Stimulated activated CD4-positive, alpha-beta T cell treated with anti-CD3 and anti-CD28 coated beads, Interleukin-1b, Interleukin-23, amount 100 ng/mL, for 1 hour (primary cell): ENCODE measurements at places on chromosomes 11 and 22.

- no peak for DNase-seq
Measured at GRCh38 chr11:24617856-24618255, 121.0 kb downstream of the LUZP2 start.

DNA sequence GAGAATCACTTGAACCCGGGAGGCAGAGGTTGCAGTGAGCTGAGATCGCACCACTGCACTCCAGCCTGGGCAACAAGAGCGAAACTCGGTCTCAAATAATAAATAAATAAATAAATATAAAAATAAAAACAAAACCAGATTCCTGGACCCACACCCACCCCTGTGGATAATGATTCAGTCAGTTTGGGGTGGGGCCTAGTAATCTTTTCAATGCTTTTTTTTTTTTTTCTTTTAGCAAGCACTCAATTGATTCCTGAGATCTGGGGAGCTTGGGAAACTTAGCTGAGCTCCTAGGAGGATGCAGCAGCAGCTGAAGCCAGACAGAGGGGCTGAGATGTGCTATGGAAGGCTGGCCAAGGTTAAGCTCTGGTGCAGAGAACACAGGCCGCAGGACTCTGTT is 4.6 kb upstream of the PC start:
- DNase-seq: no peak

- DNase-seq: no peak
Measured at GRCh38 chr11:134801570-134801969, 389.5 kb upstream of the B3GAT1 start.

- peak; percentile 67 for DNase-seq
Measured at GRCh38 chr11:112279901-112280267, 19.2 kb upstream of the PLET1 start.

DNA sequence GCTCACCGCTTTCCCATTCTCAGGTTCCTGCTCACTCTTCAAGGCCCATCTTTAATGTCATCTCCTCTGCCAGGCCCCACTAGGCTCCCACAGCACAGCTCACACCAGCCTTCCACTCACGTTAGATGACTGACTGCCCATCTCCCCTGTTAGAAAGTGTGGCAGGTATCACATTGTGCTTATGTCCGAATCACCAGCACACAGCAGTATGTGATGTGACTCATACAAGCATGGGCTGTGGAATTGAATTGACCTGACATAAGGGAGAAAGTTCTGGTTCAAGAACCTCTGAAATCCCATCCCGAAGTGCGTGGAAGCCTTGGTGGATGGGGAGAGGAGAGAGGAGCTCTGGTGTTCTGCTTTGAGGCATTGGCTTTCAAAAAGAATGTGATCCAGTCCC is 6.5 kb downstream of the VSTM5 start:
- no peak for DNase-seq

- DNase-seq: no peak
Measured at GRCh38 chr11:104792861-104793260, 105.4 kb downstream of the CASP12 start.

DNA sequence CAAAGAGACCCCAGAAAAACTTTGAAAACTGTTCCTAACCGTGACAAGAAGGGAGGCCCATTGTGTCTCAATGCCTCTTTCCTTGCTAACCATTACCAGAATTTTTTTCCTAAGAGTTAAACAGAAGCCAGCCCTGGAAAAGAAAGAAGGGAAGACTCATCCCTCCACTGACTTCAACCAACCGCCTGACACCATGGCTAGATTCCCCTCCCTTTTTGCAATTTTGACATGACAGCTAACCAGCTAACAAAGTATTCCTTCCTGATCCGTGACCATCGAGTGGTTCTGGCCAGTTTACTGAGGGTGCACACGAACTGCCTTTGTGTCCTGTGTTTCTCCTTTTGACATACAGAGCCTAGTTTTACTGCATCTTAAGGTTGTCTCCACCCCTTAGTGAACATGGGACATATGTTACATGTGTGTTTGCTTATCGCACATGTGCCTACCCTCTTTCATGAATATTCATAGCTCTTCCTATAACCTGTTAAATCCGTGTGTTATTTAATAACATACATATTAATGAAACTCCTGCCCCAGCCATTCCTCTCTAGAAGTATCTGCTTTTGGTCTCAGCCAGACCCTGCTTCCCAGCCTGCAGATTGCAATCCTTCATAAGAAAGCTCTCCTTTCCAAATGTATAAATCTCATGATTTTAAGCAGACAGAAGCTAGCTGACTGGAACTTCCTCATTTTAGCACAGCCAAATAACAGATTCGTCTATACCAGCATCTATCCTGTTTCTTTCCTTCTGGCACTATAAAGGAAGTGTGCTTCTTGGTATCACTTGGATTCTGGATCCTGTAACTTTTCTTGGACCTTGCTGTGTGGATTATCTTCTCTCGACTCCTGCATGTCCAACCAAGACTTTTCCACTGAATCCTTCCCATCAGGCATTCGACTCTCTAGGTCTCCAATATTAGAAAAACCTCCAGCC is 37.8 kb downstream of the RASSF10 start:
- DNase-seq: no peak

DNA sequence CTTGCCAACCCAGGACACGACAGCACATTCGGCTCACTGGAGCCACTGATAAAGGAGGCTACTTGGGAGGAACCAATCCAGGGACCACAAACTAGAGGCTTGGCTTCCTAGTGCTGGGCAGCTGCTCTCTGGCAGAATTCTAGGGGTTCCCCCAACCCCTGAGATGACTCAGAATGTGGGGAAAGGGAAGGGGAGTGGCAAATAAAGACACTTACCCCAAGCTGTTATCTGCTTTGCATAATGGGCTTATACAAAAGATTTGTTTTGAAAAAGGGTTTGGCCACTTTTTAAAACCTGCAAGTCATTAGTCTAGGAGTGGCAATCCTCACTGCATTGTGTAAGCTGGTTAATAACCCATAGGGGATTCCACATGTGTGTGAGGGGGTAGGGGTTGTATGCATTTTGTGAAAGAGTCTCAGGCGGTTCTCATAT is 64.1 kb upstream of the LMO1 start:
- DNase-seq: no peak
